Mesothelial cell of epicardium (in vitro differentiated cells): ENCODE measurements at places on chromosomes 12 and 14.

GRCh38 chr14:54857830-54858269, 44.8 kb downstream of the GCH1 start:
- no peak for DNase-seq

DNA sequence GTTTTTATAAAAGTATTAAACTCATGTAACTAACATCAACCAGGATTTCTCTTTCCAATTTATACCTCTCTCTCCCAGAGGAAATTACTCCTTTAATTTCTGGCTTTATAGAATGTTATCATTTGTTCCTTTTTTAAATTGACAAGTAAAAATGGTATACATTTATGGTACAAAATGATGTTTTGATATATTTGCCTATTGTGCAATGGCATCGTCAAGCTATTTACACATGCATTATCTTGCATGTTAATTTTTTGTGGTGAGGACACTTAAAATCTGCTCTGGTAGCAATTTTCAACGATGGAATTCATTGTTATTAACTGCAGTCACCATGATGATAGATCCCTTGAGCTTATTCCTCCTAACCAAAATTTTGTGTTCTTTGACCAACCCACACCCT, 149.0 kb upstream of the NAV3 start:
- no peak for DNase-seq

GRCh38 chr12:24081606-24082005, 132.1 kb upstream of the SOX5 start:
- DNase-seq: no peak

GRCh38 chr12:3049611-3050249, 27.4 kb upstream of the TSPAN9 start:
- no peak for DNase-seq

DNA sequence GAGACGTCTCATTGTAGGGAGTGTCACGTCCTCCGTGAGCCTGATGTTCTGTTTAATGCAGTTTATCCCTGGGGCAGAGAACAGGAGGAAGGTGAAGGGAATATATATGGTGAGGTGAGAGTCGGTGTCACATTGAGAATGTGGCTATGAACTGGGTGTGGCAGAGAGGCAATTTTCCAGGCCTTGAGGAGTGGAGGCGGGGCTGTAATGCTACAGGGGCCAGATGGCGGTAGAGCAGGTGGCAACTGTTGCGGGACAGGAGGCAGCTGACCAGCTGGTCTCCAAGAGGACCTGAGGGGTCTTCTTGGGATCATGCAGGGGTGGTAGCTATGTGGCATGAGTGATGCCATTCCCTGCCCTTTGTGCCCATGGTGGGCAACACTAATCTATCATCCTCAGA, 59.6 kb downstream of the CACNA1C start:
- DNase-seq: no peak

DNA sequence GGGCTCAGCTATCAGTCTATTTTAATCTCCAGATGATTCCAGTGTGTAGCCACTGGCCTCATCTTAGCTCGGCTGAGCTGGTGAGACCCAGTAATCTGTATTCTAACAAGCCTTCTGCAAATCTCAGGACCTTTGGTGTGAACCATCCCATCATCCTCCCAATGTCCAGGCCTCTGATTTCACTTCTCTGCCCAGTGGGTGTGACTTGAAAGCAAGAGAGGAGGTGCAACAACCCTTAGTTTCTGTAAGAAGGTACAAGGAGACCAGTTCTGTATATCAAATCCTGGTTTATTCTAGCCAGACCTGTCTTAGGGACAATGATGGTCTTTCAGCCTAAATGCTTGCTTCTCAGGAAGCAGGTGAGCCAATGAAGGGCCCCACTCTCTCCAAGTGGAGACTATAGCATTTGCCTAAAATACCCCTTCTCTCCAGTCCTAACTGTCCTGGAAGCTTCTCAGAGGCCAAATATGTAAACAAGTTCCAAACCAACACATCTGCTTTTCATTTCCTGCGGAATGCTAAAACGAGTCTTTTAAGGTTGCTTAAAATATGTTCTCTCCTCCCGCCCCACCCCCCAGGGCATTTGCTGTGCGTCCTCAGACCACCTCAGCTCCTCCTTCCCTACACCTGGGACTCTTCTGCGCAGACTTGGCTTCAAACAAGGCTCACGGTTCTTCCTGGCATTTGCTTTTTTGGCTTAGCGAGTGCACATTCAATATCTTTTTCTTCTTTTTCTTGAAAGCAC, 78.4 kb upstream of the FUT8 start:
- no peak for DNase-seq

DNA sequence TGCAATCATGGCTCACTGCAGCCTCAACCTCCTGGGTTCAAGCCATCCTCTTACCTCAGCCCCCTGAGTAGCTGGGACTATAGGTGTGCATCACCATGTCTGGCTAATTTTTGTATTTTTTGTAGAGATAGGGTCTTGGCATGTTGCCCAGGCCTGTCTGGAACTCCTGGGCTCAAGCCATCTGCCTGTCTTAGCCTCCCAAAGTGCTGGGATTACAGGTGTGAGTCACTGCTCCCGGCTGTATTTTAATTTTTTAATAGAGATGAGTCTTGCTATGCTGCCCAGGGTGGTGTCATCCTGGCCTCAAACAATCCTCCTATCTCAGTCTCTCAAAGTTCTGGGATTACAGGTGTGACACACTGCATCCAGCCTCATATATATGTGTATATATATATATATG, 31.7 kb upstream of the GPRC5A start:
- DNase-seq: no peak

- DNase-seq: no peak
Measured at GRCh38 chr12:130433411-130433810, 95.7 kb downstream of the PIWIL1 start.

- DNase-seq: no peak
Measured at GRCh38 chr12:88248606-88249005, 106.5 kb downstream of the TMTC3 start.

GRCh38 chr12:102023343-102023930, 38.4 kb downstream of the WASHC3 start:
- DNase-seq: no peak

DNA sequence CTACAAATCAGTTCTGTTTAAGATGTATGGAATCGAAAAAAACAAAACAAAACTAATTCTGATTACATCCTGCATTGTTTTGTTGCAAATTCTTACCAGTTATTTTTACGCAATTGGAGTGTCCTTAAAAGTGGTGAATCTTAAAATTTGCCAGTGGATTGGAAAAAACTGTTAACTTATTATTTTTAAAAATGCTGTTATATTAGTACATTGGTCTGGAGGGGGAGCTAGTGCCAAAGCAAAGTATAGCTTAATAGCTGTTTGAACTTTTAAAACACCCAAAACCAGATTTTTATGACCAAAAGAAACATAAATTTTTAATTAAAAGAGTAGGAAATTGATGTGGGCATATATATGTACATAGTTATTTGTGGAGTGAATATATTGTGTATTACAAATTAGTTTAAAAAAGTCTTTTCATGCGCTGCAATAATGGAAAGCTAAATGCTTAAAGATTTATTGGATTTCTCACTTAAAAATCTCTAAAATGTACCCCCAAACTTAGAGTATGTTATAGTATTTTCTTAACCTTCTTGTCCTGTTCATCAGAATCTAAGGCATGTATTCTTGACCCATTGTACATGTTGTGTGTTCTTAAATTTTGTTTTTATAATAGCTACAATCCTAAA, 2.5 kb downstream of the FUT8 start:
- DNase-seq: no peak

DNA sequence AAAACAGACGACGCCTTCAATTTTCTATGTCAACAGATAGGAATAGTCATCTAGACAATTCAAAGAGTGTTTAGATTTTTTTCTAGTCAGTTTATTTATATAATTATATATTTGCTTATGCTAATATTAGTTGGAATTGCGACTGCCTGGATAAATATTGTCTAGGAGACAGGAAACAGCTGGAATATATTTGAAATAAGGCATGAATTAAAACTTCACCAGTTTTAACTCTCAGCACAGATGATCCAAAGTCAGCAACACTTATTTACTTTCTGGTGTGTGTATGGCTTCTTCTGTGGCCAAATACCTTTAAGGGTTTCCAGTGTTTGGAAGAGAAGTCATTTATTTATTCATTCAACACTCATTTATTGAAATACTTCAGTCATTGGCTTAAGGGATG, 1215.4 kb upstream of the USP15 start:
- DNase-seq: no peak

GRCh38 chr12:57460468-57460784, 841 bp downstream of the GLI1 start:
- DNase-seq: no peak

DNA sequence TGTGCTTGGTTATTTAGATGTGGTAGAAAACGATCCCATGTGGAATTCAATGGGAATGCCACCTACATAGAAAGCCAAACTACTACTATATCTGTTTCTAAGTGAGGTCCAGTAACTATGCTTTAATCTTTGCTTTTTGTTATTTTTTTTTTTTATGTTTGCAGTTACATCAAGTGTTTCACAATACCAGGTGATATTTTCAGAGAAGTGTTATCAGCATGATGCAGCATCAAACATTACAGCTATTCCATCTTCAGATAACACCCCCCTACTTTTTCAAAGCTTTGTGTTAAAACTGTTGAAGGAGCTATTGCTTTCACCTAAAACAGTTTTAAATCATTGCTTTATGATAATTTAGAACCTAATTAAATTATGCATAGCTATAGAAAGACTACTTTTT, 163.8 kb upstream of the SLC16A7 start:
- no peak for DNase-seq

- DNase-seq: no peak
Measured at GRCh38 chr12:113221997-113222729, 899 bp downstream of the TPCN1 start.

- DNase-seq: no peak
Measured at GRCh38 chr14:104685216-104685997, 4.0 kb upstream of the INF2 start.

DNA sequence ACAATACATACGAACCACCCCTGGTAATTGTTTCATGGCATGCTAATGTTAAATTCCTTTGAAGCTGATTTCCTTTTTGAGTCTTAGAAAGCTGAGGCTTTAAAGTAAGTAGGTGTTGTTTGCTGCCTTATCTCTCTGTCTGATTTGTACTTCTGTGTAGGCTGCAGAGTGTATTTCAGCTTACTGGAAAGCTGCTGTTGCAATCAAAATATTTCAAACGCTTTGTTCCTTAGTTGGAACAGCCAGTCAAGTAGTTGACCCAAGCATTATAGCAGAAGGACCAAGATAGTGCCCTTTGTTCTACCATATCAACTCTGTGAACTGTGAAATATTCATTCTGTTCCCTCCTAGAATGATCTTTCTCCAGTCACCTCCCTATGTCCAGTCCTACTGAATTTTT, 3.1 kb downstream of the PKP2 start:
- no peak for DNase-seq

GRCh38 chr12:19192710-19193109, 63.2 kb downstream of the PLEKHA5 start:
- no peak for DNase-seq

DNA sequence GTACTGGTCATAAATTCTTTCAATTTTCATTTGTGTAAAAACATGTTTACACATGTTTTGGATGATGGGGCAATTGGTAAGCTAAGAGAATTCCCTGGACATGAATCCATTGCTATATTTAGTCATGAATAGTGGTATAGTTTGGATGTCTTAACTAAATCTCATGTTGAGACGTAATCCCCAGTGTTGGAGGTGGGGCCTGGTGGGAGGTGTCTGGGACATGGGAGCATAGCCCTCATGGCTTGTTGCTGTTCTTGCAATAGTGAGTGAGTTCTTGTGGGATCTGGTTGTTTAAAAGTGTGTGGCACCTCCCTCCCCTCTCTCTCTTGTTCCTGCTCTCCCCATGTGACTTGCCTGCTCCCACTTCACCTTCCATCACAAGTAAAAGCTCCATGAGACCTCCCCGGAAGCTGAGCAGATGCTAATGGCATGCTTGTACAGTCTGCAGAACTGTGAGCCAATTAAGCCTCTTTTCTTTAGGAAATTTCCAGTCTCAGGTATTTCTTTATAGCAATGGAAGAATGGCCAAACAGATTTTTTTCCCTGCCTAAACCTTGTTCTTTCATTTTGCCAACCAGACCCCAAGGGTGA, 33.6 kb downstream of the CTSG start:
- DNase-seq: no peak

GRCh38 chr12:131634037-131634436, 76.9 kb upstream of the SFSWAP start:
- no peak for DNase-seq

GRCh38 chr12:56152756-56153677, 630 bp downstream of the MYL6B start:
- no peak for DNase-seq

DNA sequence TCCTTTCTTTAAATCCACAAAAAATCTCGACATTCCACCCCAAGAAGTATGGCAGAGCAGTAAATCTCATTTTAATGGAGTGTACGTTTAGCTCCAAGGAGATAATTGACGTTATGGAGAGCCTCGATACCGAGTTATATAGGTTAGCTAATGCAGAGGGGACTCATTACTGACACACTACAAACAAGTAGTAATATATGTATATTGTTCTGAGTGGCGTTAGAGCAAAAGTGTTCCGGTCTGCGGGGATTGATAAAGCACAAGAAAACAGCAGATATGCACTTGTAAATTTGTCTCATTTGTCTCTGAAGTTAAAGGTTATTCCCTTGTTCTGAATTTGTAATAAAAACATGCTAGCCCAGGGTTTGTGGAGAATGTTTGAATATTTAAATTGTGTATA, 84.1 kb downstream of the BCL11B start:
- DNase-seq: no peak

DNA sequence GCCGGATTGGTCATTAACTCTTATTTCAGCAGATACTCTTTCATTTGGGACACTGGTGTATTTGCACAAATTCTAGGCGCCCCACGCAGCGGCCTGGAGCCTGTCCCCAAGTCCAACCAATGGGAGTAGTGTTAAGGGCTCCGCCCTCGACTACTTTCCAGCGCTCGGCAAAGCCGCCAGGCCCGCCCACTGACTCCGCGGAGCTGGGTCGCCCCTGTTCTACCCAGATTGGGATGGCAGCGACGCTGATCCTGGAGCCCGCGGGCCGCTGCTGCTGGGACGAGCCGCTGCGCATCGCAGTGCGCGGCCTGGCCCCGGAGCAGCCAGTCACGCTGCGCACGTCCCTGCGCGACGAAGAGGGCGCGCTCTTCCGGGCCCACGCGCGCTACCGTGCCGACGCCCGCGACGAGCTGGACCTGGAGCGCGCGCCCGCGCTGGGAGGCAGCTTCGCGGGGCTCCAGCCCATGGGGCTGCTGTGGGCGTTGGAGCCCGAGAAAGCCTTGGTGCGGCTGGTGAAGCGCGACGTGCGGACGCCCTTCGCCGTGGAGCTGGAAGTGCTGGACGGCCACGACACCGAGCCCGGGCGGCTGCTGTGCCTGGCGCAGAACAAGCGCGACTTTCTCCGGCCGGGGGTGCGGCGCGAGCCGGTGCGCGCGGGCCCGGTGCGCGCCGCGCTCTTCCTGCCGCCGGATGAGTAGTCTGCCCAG, at the start of gene ACOT6:
TSS of gene ACOT6 (plus strand) at position 179 of the 707 bp plus-strand sequence. CDS start at position 234, 55 bp downstream.
- peak; percentile 43 for DNase-seq

- DNase-seq: peak; percentile 60
Measured at GRCh38 chr14:41605550-41606281, 960 bp upstream of the LRFN5 start.

- no peak for DNase-seq
Measured at GRCh38 chr12:45244561-45245343, 28.9 kb downstream of the ANO6 start.
